ENCODE measurements at places on chromosomes 1 and 21.

DNA sequence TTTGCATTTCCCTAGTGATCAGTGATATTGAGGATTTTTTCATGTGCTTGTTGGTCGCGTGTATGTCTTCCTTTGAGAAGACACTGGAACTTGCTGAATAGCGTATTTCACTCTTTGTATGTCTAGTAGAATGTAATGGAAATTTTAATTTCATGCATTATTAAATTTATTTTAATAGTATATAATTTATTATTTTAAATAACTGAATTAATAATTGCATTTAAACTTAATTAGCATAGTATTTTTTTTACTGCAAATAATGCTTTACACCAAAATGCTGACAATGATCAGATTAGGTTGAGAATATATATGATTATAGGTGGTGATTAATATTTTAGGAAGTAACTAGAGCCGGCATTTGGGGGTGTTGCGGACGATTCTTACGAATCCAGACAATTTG is 10.5 kb upstream of the MTARC1 start:
- no peak for DNase-seq

- no peak for DNase-seq
Observed at GRCh38 chr1:169949139-169949538, 55.4 kb upstream of the SCYL3 start.

DNA sequence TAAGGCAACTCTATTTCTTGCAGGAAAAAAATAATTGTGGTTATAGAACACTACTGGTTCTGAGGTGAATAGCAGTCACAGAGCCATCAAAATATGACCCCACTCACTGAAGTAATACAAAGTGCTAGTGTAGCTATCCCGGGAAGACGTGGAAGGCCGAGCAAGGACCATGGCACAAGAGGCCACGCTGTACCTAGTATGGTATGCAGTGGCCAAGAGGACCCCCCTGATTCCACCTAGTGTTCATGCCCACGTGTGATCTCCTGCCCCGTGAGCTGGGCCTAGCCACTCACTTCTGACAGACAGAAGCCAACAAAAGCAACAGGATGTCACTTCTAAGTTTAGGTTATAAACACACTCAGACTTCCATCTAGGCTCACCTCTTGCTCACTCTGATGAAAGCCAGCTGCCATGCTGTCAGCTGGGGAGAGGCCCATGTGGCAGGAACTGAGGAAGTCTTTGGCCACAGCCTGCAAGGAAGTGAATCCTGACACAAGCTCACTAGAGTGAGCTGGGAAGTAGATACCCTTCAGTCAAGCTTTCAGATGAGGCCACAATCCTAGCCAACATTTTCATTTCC is 21.7 kb upstream of the LSS start:
- no peak for DNase-seq

DNA sequence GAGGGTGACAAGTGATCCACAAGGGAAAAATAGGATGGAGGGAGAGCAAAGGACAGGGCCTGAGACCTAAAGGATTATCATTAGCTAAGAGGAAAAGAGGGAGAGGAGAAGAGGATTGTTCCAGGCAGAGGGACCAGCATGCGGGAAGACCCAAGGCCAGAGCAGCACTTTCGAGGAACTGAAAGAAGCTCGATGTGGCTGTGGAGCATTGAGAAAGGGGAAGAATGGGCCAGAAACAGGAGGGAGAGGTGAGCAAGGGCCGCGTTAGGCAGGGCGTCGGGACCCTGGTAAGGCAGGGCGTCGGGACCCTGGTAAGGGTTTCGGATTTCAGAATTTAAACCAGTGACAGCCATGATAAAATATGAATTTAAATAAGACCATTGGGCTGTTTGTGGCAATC is 22.8 kb upstream of the CSF1 start:
- no peak for DNase-seq

DNA sequence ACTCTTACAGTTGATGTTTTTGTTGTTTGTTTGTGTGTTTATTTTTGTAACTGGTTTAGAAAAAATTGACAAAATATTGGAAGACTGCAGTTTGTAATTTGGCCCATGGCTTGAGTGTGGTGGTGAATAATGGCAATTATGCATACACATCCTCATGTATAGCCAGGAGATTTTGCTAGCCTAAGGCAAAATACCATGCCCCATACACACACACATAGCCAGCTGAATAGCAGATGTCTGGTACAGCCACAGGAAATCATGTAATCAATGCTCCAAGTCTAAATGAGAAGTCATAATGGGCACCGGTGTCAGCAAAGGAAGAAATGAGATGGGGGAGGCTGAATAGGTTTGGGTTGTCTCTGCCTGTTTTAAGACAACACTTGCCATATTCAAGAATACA is 135.2 kb upstream of the COA6 start:
- DNase-seq, result no peak

DNA sequence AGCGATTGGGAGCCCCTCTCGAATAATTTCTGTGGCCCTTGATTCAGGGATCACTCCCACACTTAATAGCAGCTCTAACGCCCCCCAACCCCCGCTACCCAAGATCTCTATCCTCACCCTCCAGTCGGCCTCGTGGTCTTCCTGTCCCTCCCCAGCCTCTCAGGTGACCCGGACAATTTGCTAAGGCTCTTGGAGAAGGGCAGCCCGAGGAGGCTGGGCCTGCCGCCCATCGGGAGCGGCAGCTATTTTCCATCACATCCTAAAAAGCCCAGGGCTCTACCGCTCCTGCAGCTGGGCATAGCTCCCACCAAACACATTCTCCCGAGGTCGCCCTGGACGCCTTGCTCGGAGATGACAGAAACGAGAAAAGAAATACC is 12.0 kb upstream of the PHLDA3 start:
- DNase-seq, result no peak

- no peak for DNase-seq
Observed at GRCh38 chr1:29258189-29258975, 22.1 kb downstream of the PTPRU start.

DNA sequence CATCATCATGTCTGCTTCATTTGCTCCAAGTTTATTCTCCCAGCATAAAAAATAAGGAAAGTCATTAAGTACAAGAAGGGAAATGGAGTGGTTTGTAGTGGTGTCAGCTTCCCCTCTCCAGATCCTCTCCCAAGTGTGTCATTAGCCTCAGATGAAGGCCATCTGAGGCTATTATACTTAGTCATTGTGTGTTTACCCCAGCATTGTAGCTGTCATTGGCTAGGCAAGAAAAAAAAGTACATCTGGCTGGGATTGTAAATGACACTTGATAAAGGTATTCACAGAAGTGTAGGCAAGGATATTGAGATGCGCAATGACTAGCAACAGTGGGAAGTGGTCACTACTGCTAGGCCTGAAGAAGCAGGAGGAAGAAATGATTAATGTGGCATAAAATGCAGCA is 316.9 kb upstream of the SGIP1 start:
- DNase-seq, result no peak

GRCh38 chr21:21436012-21436534 is 437.9 kb downstream of the NCAM2 start:
- no peak for DNase-seq

GRCh38 chr1:226650236-226650841 is 88.7 kb downstream of the ITPKB start:
- no peak for DNase-seq

DNA sequence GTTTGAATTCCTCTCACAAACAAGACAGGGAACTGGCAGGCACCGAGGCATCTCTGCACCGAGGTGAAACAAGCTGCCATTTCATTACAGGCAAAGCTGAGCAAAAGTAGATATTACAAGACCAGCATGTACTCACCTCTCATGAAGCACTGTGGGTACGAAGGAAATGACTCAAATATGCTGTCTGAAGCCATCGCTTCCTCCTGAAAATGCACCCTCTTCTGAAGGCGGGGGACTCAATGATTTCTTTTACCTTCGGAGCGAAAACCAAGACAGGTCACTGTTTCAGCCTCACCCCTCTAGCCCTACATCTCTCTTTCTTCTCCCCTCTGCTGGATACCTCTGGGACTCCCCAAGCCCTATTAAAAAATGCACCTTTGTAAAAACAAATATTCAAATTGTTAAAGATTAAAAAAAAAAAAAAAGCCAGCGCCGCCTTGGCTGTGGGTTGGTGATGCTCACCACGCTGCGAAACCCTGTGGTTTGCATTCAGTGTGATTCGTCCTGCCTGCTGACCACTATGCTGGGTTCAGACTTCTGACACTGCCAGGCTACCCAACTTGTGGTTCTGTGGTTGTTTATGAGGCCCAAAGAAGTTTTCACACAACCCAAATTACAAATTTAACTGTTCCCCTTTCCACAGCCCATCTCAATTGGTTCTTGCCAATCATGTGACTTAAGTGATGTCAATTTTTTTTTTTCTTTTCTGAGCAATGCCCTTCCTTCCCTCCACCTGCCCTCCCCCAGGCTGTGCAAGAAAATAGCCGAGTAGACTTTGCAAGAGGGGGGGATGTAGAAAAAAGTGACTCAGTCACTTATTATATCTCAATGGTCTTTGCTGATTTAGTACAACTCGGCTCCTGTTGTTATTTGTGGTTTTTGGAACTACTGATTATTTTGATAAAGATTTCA is at the start of gene RUNX1:
Gene RUNX1 (minus strand): TSS at position 597 of the 912 bp plus-strand sequence.
- DNase-seq, result no peak

All from iPS-NIHi11 (cell line).